ENCODE measurements at places on chromosomes 4 and X. TPM values are rescaled to one million over a fixed set of nuclear protein-coding genes. Genes with fewer than 3 reads are reported as not detected.

GRCh38 chrX:6660567-6661264 is 125.8 kb upstream of the VCX3A start:
- H3K27ac ChIP-seq = no peak overlapping the region
- no peaks in the 10 kb centered on the region for H3K27me3 ChIP-seq
- H3K36me3 ChIP-seq = no peaks in the 10 kb centered on the region
- H3K4me3 ChIP-seq = no peak overlapping the region
- H3K4me1 ChIP-seq = no peaks in the 10 kb centered on the region
- no peak for DNase-seq

GRCh38 chrX:150897421-150898320 is 797 bp downstream of the CD99L2 start:
- no peaks in the 10 kb centered on the region for H3K4me1 ChIP-seq
- no peaks in the 10 kb centered on the region for H3K27me3 ChIP-seq
- H3K4me3 ChIP-seq = peak overlapping the region; percentile 71
- no peak for DNase-seq
- H3K36me3 ChIP-seq = no peaks in the 10 kb centered on the region

GRCh38 chr4:128155231-128155855 is 94.2 kb downstream of the LARP1B start:
- peaks cover 9% of the 10 kb centered on the region for H3K36me3 ChIP-seq
- no peaks in the 10 kb centered on the region for H3K4me1 ChIP-seq
- no peaks in the 10 kb centered on the region for H3K27me3 ChIP-seq
- DNase-seq = no peak

- H3K4me1 ChIP-seq = no peaks in the 10 kb centered on the region
- no peaks in the 10 kb centered on the region for H3K36me3 ChIP-seq
- no peaks in the 10 kb centered on the region for H3K27me3 ChIP-seq
- H3K4me3 ChIP-seq = no peak overlapping the region
- H3K27ac ChIP-seq = no peak overlapping the region
Observed at GRCh38 chr4:54695337-54695736, 37.6 kb downstream of the KIT start.

CT45A2 gene
- not detected for total RNA-seq

All from lung (tissue), 17 donors.